ENCODE measurements at places on chromosomes 2 and 18. TPM values are rescaled to one million over a fixed set of nuclear protein-coding genes. Genes with fewer than 3 reads are reported as not detected.

DNA sequence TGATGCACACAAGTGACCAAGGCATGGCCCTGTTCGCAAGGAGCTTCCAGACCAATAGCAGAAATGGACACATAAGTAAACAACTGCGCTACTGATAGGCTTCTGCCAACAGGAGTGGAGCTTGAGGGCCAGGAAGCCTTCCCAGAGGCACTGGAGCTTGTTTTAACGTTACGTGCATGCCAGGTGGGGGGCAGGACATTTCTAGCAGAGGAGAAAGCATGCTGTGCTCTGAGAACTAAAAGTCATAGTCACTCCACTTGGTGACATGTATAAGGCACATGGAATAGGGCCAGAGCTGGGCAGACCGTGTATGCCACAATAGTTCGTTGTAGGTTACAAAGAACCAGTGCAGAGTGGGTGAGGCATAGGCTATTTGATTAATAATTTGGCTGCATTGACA lies 184.2 kb downstream of the NEDD4L start:
- DNase-seq = peak; percentile 22

GRCh38 chr2:70467831-70468779 lies 85.5 kb downstream of the TGFA start:
- DNase-seq = no peak

DNA sequence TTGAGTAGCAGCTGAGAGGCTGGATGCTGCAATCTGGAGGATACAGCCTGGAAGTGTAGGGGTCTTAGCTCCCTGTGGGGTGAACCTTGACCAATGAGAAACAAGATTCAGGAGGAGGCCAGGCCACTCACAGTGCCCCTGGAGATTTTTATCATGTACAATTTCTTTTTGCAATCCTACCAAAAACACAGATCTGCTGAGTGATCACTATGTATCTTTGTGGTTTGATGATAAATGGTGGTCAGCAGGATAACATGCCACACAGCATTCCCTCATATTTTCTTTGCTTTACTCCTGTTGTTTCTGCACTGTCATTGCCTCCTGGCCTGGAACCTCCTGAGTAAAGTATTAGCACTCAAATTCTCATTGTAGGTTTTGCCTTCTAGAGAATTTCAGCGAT lies 357.9 kb downstream of the THSD7B start:
- DNase-seq = no peak

DNA sequence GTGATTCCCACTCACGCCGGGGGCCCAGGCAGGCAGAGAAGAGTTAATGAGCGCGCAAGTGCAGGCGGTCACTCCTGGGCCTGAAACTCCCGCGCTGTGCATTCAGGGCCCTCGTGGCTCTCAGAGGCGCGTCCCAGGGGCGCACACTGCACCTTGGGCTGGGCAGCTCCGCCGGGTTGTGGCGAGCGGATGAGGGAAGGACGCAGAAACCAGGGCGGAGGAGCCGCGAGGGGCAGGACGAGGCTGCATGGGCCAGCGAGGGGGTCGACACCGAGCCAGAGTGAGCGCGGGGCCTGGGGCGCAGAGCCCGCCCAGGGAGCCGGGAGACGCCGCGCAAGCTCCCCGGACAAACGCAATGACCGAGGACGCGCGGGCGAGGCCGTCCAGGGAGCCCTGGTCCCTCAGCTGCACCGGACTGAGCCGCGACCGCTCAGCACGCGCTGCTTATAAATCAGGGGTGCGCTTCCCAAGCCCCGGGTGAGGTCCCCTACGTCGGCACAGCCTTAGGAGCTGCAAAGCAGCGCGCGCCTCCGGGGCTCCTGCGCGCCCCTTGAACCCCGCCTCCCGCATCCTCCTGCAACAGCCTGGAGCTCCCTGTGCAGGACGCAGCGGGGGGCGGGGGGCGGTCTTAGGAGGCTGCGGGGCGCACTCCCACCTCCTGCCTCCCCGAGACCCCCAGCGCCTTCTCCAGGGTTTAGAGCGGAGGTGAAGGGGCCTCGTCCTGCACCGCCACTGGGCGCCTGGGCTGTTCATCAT lies 180.2 kb upstream of the ALKAL2 start:
- DNase-seq = no peak

- no peak for DNase-seq
Measured at GRCh38 chr2:162071001-162071400, 3.0 kb downstream of the DPP4 start.

DNA sequence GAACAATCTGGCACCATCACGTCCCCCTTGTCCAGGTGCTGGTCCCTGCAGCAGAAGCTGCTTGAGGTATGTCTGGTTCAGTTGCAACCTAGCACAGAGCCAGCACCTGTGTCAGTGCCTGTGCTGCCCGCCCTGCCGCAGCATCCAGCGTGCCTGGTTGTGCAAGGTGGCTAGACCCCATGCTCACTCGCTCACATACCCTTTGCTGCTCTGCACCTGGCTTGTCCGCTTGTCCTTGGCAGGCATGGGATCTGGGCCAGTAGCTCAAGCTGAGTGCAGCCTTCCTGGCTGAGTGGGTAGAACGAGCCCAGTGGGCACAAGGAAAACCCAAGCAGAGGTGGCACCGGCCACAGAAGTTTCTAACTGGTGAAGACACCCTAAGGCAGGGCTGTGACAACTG lies 314.6 kb upstream of the KYNU start:
- no peak for DNase-seq

The EMILIN2 gene
- 12.4 TPM for total RNA-seq

The RNU2-63P gene
- total RNA-seq = not detected

The REG1B gene
- total RNA-seq = not detected

DNA sequence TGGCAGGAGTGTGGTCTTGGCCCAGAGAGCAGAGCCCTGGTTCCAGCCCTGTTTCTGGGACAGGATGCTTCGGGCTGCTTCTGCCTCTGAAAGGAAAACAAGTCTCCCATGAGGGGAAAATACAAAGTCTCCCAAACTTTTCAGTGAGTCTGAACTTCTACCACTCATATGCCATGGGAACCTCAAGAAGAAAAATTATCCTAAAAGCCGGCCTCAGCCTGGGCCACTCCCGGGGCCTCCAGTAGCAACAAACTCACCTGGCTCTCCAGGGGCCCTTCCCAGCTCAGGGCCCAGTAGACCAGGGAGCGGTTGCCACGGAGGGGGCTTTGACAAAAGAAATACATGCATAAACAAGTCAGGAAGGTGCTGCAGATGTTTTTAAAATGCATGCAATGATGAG lies 289.2 kb upstream of the HDAC4 start:
- no peak for DNase-seq

The SCYGR4 gene
- total RNA-seq = not detected

DNA sequence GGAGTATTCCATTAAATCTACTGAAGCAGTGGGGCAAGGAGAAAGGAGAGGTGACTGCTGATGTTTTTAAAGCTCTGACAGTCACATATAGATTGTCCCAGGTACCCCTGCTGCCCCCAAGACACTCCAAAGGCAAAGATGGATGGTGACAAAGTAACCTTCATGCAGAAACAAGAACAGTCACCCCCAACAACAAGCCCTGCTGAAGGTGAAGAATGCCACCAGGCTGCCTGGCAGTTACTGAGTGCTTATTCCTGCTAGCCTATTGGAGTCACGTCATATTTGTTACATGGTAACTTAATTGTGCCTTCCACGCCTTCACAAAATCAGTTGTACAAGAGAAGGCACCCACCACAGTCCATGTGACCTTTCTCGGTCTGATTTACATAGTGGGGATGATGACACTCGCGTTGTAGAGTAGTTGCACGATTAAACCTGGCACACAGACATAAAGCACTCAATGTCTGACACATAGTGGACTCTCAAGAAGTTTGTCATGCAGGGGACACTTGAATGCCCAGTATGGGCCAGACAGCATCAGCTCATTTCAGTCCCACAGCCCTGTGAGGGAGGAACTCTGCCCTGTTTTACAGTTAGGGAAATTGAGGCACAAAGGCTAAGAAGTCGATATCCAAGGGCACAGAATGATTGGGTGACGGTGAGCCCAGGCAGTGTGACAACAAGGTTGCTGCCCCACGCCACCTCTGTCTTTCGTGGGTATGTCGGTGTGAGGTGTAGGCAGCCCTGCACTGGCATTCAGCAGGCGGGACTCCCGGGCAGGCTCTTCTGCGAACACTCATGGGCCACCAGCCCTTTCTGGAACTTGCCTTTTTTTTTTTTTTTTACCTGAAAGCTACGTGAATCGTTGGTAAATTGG lies 62.7 kb downstream of the ZCCHC2 start:
- no peak for DNase-seq

GRCh38 chr2:167424221-167424620 lies 535.9 kb downstream of the XIRP2 start:
- no peak for DNase-seq

- no peak for DNase-seq
Measured at GRCh38 chr2:110143982-110144381, 28.4 kb upstream of the MALL start.

The DAW1 gene
- 0.19 TPM for total RNA-seq

DNA sequence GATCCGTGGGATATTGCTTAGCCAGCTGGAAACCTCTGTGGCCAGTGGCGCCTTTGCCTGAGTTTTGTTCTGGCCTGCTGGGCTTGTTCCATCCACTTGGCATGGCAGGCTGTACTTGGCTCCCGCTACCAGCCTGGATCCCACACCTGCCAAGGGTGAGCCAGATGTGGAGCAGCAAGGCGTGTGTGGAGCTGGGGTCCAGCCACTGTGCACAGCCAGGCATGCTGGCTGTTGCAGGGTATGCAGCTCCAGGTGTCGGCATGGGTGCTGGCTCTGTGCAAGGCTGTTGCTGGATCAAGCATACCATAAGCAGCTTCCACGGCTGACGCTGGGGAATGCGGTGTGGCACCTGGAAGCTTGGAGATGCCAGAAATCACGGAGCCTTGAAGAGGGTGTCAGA lies 34.5 kb downstream of the PTPN4 start:
- DNase-seq = no peak

DNA sequence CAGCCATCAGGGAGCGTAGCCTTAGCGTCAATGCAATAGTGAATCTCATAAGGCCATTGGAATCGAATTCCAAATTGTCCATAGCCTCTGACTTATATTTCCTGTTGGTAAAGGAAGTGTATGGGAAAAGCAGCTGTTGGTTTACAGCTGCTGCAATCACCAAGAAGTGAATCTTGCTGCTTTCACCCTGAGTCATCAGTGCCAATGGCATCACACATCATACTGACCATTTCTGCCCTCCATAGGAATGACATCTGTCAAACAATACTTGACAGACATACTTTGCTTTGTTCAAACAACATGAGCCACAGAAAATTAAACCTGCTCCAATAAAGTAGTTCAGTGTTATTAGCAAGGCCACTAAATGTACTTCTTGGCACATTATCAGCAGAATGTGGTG lies 111.2 kb upstream of the KLHL29 start:
- DNase-seq = no peak

The ECEL1 gene
- total RNA-seq = not detected

The VWC2L gene
- not detected for total RNA-seq

DNA sequence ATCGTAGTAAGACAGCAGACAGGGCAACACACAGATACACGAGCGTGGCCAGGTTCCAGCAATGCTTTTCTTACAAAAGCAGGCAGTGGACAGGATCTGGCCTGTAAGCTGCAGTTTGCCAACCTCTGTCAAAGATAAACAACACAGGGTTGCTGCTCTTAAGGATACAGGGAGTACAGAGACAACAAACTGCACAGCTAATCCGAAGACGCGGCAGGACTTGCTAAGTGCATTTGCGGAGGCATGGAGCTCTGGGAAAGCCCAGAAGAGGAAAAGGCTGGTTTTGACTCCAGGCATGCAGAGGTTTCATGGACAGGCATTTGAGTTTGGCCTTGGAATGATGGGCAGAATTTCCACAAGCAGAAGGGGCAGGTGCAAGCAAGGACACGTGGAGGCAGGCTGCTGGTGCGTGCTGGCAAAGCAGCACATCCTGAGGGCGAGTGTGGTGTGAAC lies 24.4 kb downstream of the SERTAD2 start:
- no peak for DNase-seq

GRCh38 chr2:69097148-69097610 lies 84.2 kb downstream of the ANTXR1 start:
- no peak for DNase-seq

GRCh38 chr2:8719528-8719927 lies 37.7 kb downstream of the ID2 start:
- no peak for DNase-seq

DNA sequence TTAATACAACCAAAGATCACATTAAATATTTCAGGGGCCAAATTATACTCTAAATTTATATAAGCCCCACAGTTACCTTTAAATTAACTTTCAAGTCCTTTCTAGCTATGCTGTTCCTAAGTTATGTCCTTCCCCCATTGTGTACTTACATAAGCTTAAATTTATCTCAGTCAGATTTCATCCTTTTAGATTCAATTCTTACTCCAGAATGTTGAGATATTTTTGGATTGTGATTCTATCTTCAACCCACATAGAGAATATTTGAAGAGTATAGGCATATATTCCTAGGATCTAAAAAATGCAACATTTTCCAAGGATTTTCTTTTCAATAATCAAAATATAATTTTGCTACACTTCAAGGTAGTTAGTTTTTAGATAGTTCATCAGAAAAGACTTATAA lies 242.8 kb downstream of the KCNE4 start:
- no peak for DNase-seq

The PARD3B gene
- total RNA-seq = 9.1 TPM

The EFR3B gene
- total RNA-seq = 8.7 TPM

DNA sequence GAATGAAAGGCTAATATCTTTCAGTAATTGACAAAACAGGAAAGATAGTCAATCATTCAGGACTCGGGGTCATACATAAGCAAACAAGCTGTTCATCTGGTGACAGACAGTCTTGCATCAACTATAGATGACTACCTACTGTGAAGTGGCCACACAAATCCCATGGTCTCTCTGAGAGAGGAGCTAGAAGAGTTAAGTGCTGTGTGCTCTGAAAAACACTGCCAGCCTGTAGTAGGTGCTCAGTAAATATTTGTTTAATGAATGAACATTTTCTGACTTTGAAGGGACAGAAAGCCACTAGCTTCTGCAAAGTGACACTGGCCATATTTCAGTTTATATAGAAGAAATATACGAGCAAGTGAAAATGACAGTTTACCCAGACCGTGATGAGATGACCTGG lies 184.0 kb upstream of the CHAC2 start:
- DNase-seq = no peak

The KIF5C gene
- 0.47 TPM for total RNA-seq

GRCh38 chr2:132477436-132477835 lies 60.8 kb downstream of the GPR39 start:
- DNase-seq = no peak

GRCh38 chr2:177604271-177605065 lies 211.9 kb downstream of the AGPS start:
- DNase-seq = no peak
